ENCODE measurements at places on chromosomes 7 and 10.

GRCh38 chr10:103147645-103148044 lies 45.4 kb downstream of the NT5C2 start:
- no peak for DNase-seq

GRCh38 chr7:79217468-79217867 lies 236.0 kb downstream of the MAGI2 start:
- no peak for DNase-seq

DNA sequence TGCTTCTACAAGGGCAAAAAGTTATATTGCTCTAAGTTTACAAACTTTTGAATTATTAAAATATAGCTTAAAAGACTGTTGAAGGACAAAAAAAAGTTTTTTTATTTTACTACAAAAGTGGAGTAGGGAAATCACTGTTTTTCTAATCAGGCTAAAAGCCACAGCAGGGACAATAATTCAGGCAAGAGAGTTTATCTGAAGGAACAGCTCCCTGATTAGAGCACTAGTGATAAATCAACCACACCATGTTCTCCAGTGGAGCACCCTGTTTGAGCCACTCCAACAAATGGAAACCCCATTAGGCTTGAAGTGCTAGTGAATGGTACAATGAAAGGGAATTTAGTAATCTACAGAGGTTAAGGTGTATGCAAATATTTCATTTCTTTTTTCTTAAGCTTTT lies 357.1 kb downstream of the SEMA3D start:
- no peak for DNase-seq

DNA sequence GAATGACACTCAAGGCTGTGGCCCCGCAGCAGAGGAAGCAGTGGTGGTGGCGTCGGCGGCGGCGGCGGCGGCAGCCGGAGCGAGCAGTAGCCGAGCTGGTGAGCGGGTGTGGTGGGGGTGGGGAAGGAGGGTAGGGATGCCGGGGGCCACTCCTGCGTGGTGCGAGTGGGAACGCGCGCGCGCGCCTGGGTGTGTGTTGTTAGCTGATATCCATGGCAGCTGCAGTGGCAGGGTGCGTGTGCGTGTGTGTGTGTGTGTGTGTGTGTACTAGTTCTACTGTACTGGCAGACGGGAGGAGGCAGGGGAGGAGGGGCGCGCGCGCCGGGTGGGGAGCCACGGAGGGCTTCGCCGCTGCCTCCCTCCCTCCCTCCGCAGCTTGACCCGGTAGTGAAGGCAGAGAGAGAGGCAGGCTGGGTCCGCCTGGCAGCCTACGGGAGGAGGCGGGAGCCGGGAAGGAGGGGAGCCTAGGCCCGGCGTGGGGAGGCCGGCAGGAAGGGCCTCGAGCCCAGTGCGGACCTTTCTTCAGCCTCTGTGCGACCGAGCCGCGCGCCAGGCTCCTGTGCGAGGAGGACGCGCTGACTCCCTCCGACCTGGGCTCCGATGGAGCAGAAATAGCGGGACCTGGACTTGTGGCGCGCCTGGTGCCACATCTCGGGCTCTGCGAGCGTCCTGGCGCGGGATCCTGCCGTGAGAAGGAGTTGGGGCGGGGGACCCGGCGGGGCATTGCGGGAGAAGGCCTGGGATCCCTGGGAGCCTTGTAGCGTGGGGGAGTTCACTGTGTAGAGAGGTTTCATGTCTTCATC lies at the start of gene MAGI2:
Gene MAGI2, minus strand, starts transcription at position 110 of the 803 bp plus-strand sequence. CDS start 347 bp downstream, outside the sequence.
- DNase-seq = no peak

GRCh38 chr10:49187950-49188761 lies at the start of gene TMEM273:
TSS of gene TMEM273 (minus strand) at chr10:49188391. CDS start at chr10:49188336, 55 bp downstream.
- no peak for DNase-seq

- no peak for DNase-seq
Observed at GRCh38 chr7:44827567-44827966, 20.3 kb downstream of the H2AZ2 start.

GRCh38 chr7:10121631-10122030 lies 852.0 kb upstream of the PHF14 start:
- DNase-seq = peak; percentile 58

- DNase-seq = peak; percentile 69
Observed at GRCh38 chr10:96043033-96043892, at the start of gene CCNJ. TSS of gene CCNJ (plus strand) at chr10:96043583. CDS start at chr10:96044394, 811 bp downstream.

DNA sequence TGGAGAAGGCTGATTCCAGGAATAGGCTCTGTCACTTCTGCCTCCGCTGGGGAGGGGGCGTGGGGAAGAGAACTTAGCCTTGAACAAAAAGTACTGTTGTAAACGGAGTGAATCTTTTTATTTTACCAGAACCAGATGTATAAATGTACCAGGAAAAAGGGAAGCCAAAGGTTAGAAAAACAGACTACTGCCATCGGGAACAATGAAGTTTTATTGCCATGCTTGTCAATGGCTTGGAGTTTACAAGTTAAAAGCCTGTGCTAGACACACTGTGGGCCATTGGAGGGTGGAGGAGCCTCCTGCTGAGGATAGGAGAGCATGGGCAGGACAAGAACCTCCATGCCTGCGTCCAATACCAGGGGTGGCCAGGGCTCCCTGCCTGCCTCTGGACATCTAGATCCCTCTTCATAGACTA lies 161.7 kb upstream of the LYZL2 start:
- DNase-seq = no peak

- DNase-seq = no peak
Observed at GRCh38 chr10:101453318-101453717, 99.4 kb downstream of the BTRC start.

Data from DMS153 (cell line).